Vagina (tissue), 2 donors: ENCODE measurements at places on chromosomes 2 and 18.

DNA sequence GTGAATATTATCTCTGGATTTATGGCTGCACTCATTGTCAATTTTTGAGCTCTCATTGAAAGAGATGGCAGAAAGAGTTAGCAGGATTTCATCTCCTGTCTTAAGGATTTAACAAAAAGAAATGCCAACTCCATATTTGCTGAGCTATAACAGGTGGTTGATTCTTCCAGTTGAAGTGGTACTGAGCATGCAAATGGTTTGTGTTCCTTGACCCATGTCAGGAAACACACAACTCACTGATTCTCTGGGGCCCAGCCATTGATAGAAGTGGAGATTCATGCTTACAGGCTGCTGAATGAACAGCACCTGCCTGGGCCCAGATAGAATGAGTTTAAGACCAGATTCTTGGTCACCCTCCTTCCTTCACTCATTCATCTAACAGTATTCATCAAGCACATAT is 128.8 kb downstream of the CERS6 start:
- DNase-seq, result no peak

DNA sequence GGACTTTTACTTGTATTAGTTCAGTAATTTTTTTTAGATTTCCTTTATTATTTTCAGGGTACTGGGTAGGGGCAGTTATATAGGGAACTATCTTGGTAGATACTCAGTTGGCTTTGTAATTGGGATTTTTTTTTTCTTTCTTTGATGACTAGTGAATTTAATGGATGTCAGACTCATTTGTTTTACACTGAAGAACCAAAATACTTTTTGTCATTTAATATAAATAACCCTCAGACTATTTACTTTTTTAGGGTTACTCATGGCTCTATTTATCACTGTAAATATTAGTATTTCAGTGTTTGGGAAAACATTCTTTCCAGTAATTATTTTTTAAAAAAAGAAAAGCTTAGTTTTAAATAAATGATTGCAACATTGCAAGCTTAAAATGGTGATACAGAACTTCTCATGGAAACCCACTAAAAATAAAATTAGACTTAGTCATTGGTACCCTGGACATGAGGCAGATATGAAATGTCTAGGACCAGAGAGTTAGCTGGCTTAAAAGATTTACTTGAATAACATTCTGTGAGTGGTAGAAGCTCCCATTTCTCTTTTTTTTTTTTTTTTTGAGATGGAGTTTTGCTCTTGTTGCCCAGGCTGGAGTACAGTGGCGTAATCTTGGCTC is 74.4 kb upstream of the CYP20A1 start:
- DNase-seq, result no peak

- no peak for DNase-seq
These were observed 299.3 kb downstream of the RND3 start for GRCh38 chr2:150188177-150188576.

DNA sequence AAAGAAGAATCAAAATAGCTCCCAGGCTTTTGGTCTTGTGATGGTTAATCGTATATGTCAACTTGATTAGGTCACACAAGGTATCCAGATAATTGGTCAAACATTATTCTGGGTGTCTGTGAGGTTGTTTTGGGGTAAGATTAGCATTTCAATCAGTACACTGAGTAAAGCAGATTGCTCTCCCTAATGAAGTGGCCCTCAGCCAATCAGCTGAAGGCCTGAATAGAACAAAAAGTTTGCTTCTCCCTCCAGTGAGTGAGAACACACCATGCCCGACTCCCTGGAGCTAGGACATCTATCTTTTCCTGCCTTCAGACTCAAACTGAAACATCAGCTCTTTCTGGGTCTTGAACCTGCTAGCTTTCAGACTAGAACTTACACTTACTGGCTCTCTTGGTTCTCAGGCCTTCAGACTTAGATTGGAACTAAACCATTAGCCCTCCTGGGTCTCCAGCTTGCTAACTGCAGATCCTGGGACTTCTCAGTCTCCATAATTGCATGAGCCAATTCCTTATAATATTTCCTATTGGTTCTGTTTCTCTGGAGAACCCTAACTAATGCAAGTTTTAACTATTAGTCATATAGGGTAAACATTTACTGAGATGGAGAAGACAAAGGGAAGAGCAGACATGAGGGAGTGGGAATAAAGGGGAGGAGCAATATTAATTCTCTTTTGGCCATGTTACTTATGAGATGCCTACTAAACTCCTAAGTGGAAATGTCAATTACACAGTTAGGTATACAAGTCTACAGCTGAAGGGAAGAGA is 25.5 kb downstream of the LNPK start:
- no peak for DNase-seq

- DNase-seq, result no peak
These were observed 26.7 kb upstream of the FAM237A start for GRCh38 chr2:206615417-206616089.

DNA sequence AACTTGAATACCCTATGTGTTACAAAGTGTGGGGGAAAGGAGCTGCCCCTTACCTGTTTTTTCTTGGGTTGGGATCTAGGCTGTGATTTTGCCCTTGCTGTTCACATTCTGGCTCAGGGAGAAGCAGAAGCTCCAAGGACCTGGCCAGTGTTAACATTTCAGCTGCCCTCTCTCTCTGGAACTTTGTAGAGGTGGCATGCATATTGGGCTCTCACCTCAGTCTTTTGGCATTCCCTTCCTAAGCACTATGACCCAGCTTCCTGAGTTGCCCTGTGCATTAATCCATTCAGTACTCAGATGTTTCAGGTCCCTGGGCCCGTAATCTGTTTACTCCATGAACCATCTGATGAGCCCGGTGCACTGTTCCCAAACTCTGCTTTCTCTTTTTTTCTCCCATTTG is 12.1 kb downstream of the LCLAT1 start:
- DNase-seq, result no peak

DNA sequence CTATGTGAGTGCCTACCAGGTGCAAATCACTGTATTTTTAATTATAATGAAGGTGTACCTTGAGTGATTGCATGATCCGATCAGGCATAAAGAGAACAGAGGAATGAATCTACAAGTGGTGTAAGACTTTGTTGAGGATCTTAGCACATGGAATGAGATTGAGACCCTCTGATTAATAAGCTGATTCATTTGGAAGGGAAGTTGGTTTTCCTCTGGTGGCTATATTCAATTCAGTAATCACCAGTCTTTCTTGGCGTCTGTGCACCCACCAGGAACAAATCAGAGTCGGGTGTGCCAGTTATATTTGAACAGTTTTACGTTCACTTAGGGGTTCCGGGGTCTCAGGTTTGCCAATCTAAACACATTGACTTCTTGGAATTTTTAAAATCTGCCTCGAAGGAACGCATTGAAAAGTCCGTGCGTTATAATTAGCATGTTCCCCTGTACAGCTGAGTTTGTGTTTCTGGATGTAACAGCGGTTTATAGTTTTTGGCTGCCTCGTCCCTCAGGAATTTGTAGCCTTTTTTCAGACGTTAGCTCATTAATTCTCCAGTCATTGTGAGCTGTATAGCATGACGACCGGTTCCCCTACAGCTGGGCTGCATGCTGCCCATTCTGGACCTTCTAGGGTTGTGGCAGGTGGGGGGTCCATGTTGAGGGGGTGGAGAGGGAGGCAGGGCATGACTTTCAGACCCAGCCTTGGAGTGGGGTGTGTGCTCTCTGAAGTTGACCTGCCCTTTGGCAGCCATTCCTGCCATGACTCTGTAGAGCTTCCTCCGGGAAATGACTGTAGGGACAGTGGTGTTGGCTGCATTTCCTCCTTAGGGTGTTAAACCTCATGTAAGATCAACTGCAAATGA is 20.3 kb downstream of the MYO1B start:
- DNase-seq, result no peak

DNA sequence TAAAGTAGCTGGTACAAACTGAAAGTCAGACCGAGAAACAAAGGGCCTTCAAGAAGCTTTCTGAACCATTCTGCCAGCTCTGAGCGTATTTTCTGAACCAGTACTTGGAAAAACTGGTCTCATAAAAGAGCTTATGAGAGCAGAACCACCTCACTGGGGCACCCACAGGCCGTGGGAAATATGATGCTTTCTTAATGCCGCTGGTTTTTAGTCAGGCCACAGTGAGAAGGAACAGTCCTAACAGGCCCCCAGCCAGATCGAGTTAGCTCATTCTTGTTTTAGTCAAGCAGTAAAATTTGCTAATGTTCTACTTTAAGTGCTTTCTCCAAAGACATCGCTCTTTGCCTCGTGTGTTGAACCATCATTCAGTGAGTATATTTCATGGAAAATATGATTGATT is 12.7 kb upstream of the NOSTRIN start:
- no peak for DNase-seq

GRCh38 chr2:95185197-95185596 is 19.6 kb downstream of the ZNF2 start:
- no peak for DNase-seq
